Uterus (tissue), 4 donors: ENCODE measurements at places on chromosomes 12 and 14. TPM values are rescaled to one million over a fixed set of nuclear protein-coding genes. Genes with fewer than 3 reads are reported as not detected.

DNA sequence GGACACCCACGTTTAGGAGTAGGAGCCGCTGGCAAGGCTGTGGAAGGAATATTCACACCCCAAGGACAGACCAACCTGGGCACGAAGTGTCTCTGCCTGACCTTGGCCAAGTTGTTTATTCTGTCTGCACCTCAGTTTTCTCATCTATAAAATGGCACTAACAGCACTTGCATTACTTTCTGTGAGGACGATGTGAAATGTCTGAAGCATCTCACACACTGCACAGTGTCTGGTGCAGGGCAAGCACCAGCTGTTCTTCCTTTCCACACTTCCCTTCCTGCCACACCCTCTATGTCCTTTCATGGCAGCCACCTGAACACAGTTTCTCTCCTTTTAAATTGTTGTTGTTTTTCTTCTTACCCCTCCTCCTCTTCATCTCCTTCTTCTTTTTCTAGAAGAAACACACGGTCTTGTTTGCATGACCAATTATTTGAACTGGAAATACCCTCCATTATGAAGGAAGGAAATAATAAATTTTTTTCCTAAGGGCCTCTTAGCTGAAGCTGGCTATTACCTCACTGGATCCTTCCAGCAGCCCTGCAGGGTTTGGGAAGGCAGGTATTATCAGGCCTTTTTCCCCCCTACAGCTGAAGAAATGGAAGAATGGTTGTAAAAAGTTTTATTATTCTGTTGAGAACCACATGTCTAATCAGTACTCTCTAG is 42.9 kb upstream of the ATP23 start:
- H3K36me3 ChIP-seq: no peaks in the 10 kb centered on the region
- peak overlapping the region; percentile 98 for H3K27ac ChIP-seq
- no peaks in the 10 kb centered on the region for H3K27me3 ChIP-seq

- no peak overlapping the region for H3K4me3 ChIP-seq
- H3K4me1 ChIP-seq: no peaks in the 10 kb centered on the region
- no peak overlapping the region for H3K27ac ChIP-seq
- no peak for DNase-seq
- H3K36me3 ChIP-seq: no peaks in the 10 kb centered on the region
Observed at GRCh38 chr12:10142976-10143589, 13.1 kb upstream of the CLEC7A start.

KRT79 gene
- total RNA-seq: not detected

GRCh38 chr12:28795311-28795710 is 353.8 kb upstream of the FAR2 start:
- no peaks in the 10 kb centered on the region for H3K4me1 ChIP-seq
- no peak overlapping the region for H3K27ac ChIP-seq
- DNase-seq: no peak

KRT8 gene
- 29.1 TPM for total RNA-seq

SSPN gene
- total RNA-seq: 76.7 TPM

DNA sequence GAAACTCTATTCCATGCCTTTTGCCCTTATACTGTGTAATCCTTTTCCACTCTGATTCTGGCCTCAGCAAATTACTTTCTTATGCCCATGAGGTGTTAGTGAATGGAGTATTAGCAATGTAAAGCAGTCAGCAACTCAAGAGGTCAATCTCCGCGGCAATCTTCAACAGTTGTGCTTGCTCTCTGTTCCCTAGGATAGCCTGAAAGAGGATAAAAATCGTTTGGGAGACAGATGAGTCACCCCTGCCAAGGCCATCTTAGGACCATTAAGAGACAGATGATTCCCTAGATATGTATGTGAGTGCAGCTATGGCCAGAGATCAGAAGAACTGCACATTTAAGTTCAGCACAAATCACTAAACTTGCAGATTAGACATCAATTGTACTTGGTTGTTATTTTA is 1145.8 kb downstream of the GALC start:
- no peaks in the 10 kb centered on the region for H3K27me3 ChIP-seq
- H3K4me1 ChIP-seq: no peaks in the 10 kb centered on the region
- no peak overlapping the region for H3K4me3 ChIP-seq
- H3K36me3 ChIP-seq: no peaks in the 10 kb centered on the region

SMOC1 gene
- 2.1 TPM for total RNA-seq

KLHDC1 gene
- 35.3 TPM for total RNA-seq

MIPOL1 gene
- total RNA-seq: 22.8 TPM

TAS2R50 gene
- not detected for total RNA-seq

TAS2R8 gene
- 0.49 TPM for total RNA-seq

- peak overlapping the region; percentile 98 for H3K27ac ChIP-seq
- peak overlapping the region; percentile 75 for H3K4me3 ChIP-seq
- H3K36me3 ChIP-seq: no peaks in the 10 kb centered on the region
- H3K27me3 ChIP-seq: no peaks in the 10 kb centered on the region
- peak; percentile 98 for DNase-seq
Observed at GRCh38 chr14:77032844-77033621, 4.5 kb upstream of the IRF2BPL start.

DNA sequence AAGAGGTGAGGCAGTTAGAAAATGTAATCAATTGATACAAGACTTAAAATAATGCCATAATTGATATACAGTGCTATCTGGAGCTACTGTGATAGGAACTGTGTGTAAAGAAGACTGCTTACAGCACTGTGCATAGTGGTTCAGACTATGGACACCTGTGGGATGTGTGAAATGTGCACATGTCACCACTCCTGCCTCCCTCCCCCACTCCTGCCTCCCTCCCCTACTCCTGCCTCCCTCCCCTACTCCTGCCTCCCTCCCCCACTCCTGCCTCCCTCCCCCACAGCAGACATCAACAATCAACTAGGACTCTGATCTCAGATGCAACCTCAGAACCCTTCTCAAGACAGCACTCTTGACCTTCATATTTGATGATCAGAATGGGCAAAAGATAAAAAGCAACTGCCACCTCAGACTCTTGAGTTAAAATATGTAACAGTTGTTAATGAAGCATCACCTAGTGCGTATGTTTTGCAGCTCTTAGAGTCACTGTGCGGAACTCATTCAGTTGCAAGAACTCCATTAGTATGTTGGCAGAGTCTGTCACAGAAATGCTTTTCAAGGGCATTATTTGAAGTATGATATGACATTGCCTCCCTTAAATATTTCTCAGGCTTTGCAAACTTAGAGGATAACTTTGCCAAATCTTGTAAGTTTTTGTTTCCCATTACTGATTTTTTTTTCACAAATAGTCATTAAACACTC is 255.2 kb upstream of the DDHD1 start:
- no peak overlapping the region for H3K27ac ChIP-seq
- no peak overlapping the region for H3K4me3 ChIP-seq
- no peak for DNase-seq
- H3K36me3 ChIP-seq: no peaks in the 10 kb centered on the region

GRCh38 chr12:71269281-71269598 is 111.4 kb upstream of the TSPAN8 start:
- H3K4me3 ChIP-seq: no peak overlapping the region
- H3K27ac ChIP-seq: no peak overlapping the region
- no peaks in the 10 kb centered on the region for H3K27me3 ChIP-seq
- no peak for DNase-seq
- no peaks in the 10 kb centered on the region for H3K36me3 ChIP-seq
- no peaks in the 10 kb centered on the region for H3K4me1 ChIP-seq

DNA sequence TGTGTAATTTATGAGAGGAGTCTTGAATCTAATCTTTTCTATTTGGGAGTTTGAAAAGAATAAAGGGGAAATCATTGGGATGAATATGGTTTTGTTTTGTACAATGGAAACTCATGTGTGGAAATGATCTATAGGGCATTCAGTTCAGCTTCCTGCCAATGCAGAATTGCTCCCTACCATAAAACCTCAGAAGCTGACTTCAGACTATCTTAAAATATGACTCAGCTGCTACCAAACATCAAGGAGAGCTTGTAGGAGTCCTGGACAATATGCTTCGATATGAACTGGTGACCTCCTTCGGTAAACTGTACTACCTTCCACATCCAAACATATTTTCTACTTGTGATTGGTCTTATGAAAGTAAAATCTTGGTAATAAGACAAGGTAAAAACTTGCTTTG is 160.6 kb downstream of the CAPZA3 start:
- H3K4me1 ChIP-seq: no peaks in the 10 kb centered on the region
- H3K27ac ChIP-seq: no peak overlapping the region
- no peak overlapping the region for H3K4me3 ChIP-seq
- no peak for DNase-seq

DHRS2 gene
- 0.37 TPM for total RNA-seq

GRCh38 chr12:130382818-130383217 is 45.1 kb downstream of the PIWIL1 start:
- H3K4me1 ChIP-seq: no peaks in the 10 kb centered on the region
- H3K27me3 ChIP-seq: no peaks in the 10 kb centered on the region
- H3K36me3 ChIP-seq: no peaks in the 10 kb centered on the region
- no peak for DNase-seq
